ENCODE measurements at places on chromosomes 6 and 20.

GRCh38 chr6:161117308-161117707 lies 125.7 kb downstream of the MAP3K4 start:
- no peak for DNase-seq

- no peak for DNase-seq
These were observed 21.5 kb upstream of the MRPS18A start for GRCh38 chr6:43708860-43709653.

DNA sequence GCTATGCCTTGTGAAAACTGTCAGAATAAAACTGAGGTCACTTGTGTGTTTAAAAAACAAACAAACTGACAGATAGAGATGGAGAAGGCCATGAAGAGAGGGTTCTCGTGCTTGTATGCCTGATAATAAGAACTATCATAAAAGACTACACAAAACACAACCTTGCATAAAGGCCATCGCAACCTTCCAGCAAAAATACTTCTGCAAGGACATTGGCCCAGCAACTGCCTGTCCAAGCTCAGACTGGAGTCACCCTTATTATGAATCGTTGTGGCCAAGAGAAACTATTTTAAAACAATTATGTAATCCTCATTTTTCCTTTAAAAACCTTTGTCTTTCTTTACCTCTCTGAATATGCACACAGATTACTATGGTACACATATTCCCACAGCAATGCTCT lies 93.0 kb upstream of the SMLR1 start:
- DNase-seq, result no peak

GRCh38 chr6:95593025-95593424 lies 15.7 kb downstream of the MANEA start:
- no peak for DNase-seq

GRCh38 chr6:106106276-106107042 lies 20.3 kb downstream of the PRDM1 start:
- no peak for DNase-seq

- no peak for DNase-seq
These were observed 87.1 kb downstream of the PSMG4 start for GRCh38 chr6:3345836-3346235.

DNA sequence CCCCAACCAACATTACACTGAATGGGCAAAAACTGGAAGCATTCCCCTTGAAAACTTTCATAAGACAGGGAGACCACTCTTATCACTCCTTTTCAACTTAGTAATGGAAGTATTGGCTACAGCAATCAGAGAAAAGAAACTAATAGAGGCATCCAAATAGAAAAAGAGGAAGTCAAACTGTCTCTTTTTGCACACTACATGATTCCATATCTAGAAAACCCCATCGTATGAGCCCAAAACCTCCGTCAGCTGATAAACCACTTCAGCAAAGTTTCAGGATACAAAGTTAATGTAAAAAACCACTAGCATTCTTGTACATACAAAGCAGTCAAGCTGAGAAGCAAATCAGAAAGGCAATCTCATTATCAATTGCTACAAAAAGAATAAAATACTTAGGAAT lies 580.4 kb upstream of the PTCHD4 start:
- DNase-seq, result no peak

- no peak for DNase-seq
These were observed 43.2 kb downstream of the SSR1 start for GRCh38 chr6:7269816-7270215.

- no peak for DNase-seq
These were observed 242.6 kb downstream of the ARID1B start for GRCh38 chr6:157019733-157020132.

- DNase-seq, result no peak
These were observed 54.0 kb upstream of the REV3L start for GRCh38 chr6:111536910-111537527.

DNA sequence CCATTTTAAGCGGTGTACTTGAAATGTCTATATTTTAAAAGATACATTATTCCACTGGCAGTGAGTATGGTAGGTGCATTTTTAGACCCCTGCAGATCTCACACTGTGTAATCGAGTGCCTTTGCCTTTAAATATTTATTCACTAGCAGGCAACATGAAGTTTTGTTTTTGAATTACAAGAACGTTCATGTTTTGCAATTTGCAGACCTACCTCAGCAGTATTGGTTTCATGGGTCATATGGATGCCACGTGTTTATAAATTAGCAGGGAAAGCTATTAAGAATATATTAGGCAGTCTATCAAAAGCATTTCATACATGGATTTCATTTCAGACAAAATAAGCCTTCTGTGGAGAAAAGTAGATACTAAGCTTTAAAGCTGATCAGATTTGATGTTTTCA lies 7.2 kb downstream of the MAP3K4 start:
- DNase-seq, result no peak

DNA sequence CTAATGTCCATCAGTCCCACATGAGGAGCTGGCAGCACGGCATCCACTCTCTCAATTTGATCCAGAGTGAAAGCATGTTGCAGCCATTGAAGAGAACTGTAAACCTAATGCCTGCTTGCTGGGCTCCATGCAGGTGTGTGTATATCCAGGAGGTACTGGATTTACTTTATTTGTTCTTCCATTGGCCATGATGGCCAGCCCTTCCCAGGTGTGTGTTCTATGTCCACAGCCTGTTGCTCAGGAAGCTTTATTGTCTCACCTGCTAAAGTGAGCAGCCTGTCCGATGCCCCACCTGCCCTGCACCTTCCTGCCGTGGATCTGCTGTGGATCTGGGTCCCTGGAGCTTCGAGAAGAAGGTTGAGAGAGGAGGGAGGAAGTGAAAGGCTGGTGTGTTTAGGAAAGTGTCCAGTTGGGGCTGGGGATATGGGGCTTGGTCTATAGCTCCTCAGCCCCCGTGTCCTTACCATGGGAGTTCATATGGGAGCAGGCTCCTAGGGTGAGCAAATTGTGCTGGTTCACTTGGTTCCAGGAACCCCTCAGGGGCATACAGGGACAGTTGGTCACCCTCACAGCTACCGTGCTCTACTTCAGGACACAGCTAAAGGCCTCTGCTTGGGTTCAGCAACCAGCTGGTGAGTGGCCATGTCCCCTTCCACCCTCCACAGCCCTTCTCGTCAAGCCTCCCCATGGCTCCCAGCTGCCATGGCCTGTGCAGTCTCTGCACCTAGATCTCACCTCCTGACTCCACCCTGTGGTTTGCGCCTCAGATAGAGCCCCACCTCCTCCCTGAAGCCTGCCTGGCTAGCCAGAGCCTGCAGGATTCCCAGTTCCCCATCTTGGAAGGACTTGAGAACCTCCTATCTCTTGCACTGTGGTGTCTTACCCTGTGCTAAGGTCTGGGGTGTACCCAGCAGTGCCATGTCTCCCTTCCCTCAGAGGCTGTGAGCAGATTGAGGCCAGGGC lies 12.7 kb downstream of the TREML2 start:
- no peak for DNase-seq

- DNase-seq, result no peak
These were observed 70.9 kb downstream of the ARID1B start for GRCh38 chr6:156848123-156848522.

DNA sequence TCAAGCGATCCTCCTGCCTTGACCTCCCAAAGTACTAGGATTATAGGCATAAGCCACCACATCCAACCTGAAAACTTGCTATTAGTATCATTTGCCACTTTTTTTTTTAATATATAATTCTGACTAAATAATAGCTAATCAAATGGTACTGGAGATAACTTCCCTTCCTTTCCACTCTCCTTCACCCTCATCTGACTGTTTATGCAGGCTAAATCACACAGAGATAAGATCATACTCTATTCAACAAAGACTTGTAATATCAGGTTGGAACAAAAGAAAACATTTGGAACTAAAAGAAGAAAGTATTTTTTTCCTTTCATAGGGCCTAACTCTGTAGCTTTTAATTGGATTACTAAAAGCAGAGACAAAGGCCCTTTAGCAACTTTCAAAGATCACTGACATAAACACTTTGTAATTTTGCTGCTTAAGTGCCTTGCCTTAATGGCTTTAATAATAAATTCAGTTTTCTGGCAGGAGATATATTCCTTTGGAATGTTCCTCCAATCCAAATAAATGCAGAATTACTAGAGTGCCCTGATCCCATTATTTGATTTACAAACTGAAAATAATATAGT lies 198.7 kb upstream of the ASCC3 start:
- no peak for DNase-seq

- DNase-seq, result no peak
These were observed 7.8 kb downstream of the PAK5 start for GRCh38 chr20:9831032-9831431.

DNA sequence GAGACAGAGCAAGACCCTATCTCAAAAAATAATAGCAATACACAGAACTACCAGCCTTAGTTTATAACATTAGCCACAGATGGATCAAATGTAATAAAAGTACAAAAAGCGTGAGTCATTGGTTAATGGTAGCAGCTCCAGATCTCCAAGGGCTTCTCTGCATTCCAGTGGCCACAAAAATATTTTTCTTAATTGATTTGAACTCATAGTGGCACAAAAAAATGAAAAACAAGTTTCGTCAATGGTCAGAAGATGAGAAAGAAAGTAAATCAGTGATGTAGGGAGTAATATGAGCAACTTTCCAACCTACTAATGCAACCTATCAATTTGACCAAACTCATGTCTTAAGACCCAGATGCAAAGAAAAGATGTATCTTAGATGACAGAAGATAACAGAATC lies 79.6 kb downstream of the CEP57L1 start:
- no peak for DNase-seq

DNA sequence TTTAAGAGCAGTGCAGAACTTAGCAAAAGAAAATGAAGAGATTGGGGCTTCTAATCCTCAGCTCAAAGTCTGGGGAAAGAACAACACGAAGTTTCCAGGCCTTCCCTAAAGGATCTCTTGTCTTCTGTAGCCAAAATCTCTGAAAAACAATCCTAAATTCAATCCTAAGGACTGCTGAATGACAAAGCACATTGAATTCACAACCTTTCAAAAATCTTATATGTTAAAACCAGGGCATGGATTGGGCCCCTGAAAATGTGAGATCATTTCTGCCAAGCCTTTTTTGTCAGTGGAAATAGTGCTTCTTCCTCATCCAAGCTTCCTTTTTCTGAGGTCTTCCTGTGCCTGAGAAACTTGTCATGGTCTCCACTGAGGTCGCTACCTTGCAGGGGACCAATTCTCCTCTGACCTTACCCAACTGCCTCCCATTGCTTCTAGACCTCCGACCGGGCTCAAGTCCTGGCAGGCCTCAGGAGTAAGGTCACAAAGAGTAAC lies 126.2 kb upstream of the ARID1B start:
- DNase-seq, result no peak

All from stimulated activated CD8-positive, alpha-beta memory T cell treated with anti-CD3 and anti-CD28 coated beads, Interleukin-2, amount 100 ng/mL, for 48 hours (primary cell).